Osteoblast (primary cell): ENCODE measurements at places on chromosomes 13 and 19. TPM values are rescaled to one million over a fixed set of nuclear protein-coding genes. Genes with fewer than 3 reads are reported as not detected.

- DNase-seq = no peak
- H3K36me3 ChIP-seq = no peaks in the 10 kb centered on the region
- no peaks in the 10 kb centered on the region for H3K4me1 ChIP-seq
- H3K4me3 ChIP-seq = no peak overlapping the region
- no peaks in the 10 kb centered on the region for H3K27me3 ChIP-seq
Observed at GRCh38 chr13:82747958-82748357, 1134.3 kb downstream of the SLITRK1 start.

GRCh38 chr13:23749288-23749873, 139.8 kb downstream of the MIPEP start:
- no peak for DNase-seq
- H3K4me1 ChIP-seq = peaks cover 51% of the 10 kb centered on the region
- peak overlapping the region; percentile 80 for H3K27ac ChIP-seq
- no peak overlapping the region for H3K4me3 ChIP-seq

DNA sequence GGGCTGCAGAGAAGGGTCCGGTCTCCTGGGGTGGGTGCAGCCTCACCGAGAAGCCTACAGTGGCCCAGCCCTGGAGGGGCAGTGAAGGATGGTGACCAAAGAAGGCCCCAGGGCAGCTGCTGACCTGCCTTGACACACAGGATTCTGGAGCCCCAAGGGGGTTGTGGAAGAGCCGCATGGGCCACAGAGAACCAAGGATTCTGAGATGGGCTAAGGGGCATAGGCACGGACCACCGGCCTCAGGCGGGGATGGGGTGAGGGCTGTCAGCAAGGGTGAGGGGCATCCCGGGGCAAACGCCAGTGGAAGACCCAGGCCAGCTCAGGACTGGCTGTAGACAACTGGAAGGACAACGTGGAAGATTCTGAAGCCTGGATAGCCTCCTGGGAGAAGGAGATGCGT, 151.6 kb downstream of the TEX29 start:
- no peak overlapping the region for H3K4me3 ChIP-seq
- H3K4me1 ChIP-seq = no peaks in the 10 kb centered on the region
- DNase-seq = peak; percentile 17

DNA sequence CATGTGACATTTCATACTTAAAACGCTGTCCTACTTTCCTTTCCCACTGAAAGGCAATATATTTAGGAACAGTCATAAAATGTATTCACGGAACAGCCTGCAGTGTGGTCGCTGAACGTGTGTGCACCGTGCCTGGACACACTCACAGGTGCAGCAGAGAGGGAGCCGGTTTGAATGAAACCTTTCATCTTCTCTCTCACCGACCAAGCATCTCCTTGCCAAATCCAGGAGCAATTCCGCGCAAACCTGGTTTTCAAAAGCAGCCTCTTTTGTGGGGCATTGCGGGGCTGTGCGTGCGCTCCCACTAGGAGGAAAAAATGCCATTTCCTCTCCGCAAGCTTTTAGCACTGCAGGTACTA, 1.0 kb downstream of the DCLK1 start:
- H3K27me3 ChIP-seq = peaks cover 43% of the 10 kb centered on the region
- no peak overlapping the region for H3K27ac ChIP-seq
- no peaks in the 10 kb centered on the region for H3K36me3 ChIP-seq
- DNase-seq = no peak
- H3K4me1 ChIP-seq = peaks cover 10% of the 10 kb centered on the region

DNA sequence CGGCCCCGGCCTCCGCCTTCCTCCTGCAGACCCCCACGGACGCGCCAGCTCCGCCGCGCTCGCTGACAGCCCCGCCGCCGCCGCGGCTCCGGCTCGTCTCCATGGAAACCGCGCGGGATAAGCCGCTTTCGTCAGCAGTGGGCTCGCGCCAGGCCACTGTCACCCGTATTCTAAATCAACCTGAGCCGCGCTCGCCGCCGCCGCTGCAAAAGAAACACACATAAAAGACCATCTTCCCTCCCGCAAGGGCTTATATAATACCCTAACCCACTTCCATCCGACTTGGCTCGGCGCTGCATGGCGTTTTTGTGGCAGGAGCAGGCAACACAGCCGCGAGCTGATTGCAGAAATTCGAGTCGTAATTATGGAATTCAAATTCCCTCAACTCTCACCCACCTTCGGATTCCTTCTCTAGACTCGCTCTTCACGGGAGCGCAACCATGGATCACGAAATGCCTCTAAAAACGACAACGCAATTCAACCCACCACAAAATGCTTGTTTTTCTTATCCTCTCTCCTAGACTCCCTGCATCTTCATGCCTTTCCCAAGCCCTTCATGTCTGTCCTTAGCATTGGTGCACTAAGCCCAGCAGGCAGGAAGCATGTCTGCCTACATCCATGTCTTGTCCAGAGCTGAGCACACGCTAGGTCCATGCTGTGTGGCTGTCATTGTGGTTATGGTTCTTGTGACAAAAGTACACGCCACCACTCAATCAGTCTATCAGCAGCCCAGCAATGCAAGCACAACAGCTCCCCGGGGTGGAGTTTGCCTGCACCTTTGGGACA, at the start of gene AMER2:
Gene AMER2 (minus strand): TSS at position 772 of the 786 bp plus-strand sequence. CDS start 669 bp downstream, at position 103.
- peaks cover 43% of the 10 kb centered on the region for H3K27me3 ChIP-seq
- H3K4me3 ChIP-seq = peak within 1 kb of the TSS; percentile 25
- peak; percentile 65 for DNase-seq
- no peak within 1 kb of the TSS for H3K27ac ChIP-seq

DNA sequence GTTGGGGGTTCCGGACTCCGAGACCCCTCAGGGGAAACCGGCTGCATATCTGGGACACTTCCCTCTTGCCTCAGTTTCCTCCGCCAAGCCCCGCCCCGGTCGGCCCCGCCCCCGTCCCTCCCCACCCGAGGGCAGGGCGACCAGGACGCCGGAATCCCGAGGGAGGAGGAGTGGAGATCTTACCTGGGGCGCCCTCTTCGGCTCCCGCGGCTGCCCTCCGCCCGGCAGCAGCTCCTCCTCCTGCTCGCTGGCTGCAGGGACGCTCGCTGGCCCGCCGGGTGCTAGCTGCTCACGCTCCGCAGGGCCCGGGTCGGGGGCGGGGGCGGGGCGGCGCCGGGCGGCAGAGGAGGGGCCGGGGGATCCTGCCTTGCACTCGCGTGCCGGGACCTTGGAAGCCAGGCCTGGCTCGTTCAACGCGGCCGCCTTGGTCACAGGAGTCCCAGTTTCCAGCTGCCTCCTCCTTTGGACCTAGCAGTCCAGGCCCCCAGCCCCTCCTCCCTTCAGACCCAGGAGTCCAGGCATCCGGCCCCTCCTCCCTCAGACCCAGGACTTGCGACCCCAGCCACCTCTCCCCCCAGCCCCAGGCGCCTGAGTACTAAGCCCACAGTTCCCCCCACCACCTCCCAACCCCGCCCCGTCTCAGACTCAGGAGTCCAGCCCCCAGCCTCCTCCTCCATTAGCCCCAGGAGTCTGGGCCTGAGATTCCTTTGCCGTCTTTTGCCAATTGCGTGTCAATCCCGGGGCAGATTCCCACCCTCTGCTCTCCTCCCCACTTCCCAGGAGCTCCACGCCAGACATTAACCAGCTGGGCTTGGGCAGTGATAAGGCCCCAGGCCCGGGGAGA, at the start of gene NTF4:
Gene NTF4 (minus strand): TSS at position 51 of the 844 bp plus-strand sequence. CDS start 2,821 bp downstream, outside the sequence.
- H3K4me1 ChIP-seq = no peaks in the 10 kb centered on the region
- no peak within 1 kb of the TSS for H3K27ac ChIP-seq
- H3K4me3 ChIP-seq = peak within 1 kb of the TSS; percentile 19
- peaks cover 3% of the 10 kb centered on the region for H3K27me3 ChIP-seq
- peak; percentile 94 for DNase-seq
- H3K36me3 ChIP-seq = no peaks in the 10 kb centered on the region

DNA sequence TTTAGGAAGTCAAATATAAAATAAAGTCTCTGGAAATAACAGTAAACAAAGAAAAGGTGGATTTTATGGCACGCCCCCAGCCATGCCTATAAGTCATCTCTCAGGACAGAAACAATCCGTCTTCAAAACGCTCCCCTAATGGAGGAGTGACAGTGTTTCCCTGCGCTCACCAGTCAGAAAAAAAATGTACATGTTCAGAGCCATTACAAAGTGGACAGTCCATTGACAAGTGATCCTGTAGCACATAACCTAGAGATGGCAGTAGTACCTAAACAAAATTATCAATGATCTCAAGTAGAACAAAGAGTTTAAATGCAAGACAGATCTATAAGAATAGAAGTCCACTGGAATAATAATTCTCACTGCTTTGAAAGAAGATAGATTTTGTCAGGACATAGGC, 891.7 kb upstream of the MIR17HG start:
- no peaks in the 10 kb centered on the region for H3K36me3 ChIP-seq
- DNase-seq = no peak
- no peaks in the 10 kb centered on the region for H3K27me3 ChIP-seq
- no peaks in the 10 kb centered on the region for H3K4me1 ChIP-seq

- peak within 1 kb of the TSS; percentile 85 for H3K4me3 ChIP-seq
- DNase-seq = peak; percentile 93
- peaks cover 19% of the 10 kb centered on the region for H3K4me1 ChIP-seq
- peaks cover 8% of the 10 kb centered on the region for H3K36me3 ChIP-seq
- no peaks in the 10 kb centered on the region for H3K27me3 ChIP-seq
Observed at GRCh38 chr13:32427852-32428580, at the start of gene N4BP2L1. Gene N4BP2L1, minus strand, starts transcription at chr13:32428130. Its CDS starts 48 bp downstream, at chr13:32428082.

DNA sequence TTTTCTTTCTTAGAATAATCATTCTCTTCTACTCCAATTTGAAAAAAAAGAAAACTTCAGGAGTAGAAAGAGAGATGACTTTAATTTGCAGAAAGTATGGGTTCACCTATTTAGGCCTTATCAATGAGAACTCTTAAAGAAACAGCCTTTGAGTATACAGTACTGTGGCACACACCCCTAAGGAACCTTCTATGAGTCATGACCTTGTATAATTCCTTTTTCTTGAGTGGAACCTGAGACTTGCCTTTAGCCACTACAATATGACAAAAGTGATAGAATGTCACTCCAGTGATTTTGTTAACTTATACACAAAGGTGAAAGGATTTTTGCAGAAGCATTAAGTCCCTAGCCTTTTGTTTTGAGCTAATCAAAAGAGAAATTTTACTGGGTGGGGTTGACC, 58.7 kb downstream of the ITGBL1 start:
- DNase-seq = no peak
- H3K27me3 ChIP-seq = no peaks in the 10 kb centered on the region
- peaks cover 11% of the 10 kb centered on the region for H3K36me3 ChIP-seq
- no peak overlapping the region for H3K4me3 ChIP-seq
- H3K27ac ChIP-seq = peak overlapping the region; percentile 24
- peaks cover 21% of the 10 kb centered on the region for H3K4me1 ChIP-seq

GRCh38 chr13:95241321-95241720, 59.9 kb downstream of the ABCC4 start:
- no peaks in the 10 kb centered on the region for H3K27me3 ChIP-seq
- no peaks in the 10 kb centered on the region for H3K4me1 ChIP-seq
- H3K27ac ChIP-seq = no peak overlapping the region
- no peaks in the 10 kb centered on the region for H3K36me3 ChIP-seq
- DNase-seq = no peak

DNA sequence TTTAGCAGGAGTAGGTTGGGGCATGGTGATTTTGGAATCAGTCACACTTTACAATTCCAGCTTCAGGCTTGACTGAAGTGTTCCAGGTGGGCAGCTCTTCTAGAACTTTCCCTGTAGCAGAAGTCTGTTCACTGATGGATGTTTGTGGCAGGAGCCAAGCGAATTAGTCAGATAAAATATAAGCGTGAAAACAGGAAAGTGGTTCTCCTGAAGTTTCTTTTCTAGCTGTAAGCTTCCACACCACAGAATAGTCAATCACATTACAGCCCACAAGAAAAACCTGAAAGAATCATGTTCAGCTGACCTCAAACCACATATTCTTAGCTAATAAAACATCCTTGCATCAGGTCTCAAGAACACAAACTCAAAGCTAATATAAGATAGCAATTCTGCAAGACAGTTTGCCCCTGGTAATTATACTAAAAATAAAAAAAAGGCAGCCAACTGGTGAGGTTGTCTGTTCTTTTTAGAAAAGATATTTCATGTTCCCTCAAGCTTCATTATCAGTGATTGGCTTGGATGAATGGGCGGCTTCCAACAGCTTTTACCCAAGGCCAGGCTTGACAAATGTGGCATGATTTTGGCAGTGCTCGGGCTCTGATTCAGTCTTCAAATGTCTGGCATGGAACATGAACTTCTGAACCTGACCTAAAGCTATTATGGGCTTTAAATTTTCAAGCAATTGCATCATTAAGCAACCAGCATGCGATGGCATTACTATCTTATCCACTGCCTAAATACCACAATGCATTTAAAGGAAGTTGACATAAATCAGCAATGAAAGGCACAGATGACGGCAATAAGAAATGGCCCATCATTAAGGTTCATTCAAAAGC, 136.8 kb downstream of the DCLK1 start:
- H3K4me1 ChIP-seq = peaks cover 30% of the 10 kb centered on the region
- peak overlapping the region; percentile 88 for H3K27ac ChIP-seq
- peak overlapping the region; percentile 21 for H3K4me3 ChIP-seq

DNA sequence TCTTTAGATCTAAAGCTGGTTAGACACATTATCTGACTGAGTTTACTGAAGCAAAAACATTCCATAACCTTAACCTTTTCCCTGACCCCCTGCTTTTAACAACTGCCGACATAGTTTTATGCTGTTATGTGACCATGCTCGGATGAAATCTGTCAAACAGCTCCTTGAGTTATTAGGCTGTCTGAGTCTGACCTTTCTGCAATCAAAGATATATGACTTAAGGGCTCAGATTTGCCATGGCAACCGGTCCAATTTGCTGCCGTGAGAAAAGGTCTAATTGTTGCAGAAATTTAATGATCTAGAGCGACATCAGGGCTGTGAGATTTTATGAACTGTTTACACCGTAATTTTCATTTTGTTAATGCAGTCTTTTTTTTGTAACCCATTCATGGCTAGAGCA, 61.8 kb downstream of the URI1 start:
- no peaks in the 10 kb centered on the region for H3K4me1 ChIP-seq
- no peak overlapping the region for H3K27ac ChIP-seq
- H3K27me3 ChIP-seq = no peaks in the 10 kb centered on the region
- no peak for DNase-seq
- peaks cover 11% of the 10 kb centered on the region for H3K36me3 ChIP-seq

- H3K4me1 ChIP-seq = no peaks in the 10 kb centered on the region
- no peak overlapping the region for H3K4me3 ChIP-seq
- no peak for DNase-seq
- H3K36me3 ChIP-seq = peaks cover 2% of the 10 kb centered on the region
- H3K27me3 ChIP-seq = no peaks in the 10 kb centered on the region
- no peak overlapping the region for H3K27ac ChIP-seq
Observed at GRCh38 chr19:40313229-40313983, 28.3 kb upstream of the AKT2 start.

EXOSC5 gene
- total RNA-seq = 13.3 and 14.5 TPM in 2 replicates

ZGLP1 gene
- total RNA-seq = 0.59 and 0.72 TPM in 2 replicates

SAMD1 gene
- 16.2 and 27.9 TPM in 2 replicates for total RNA-seq

CLEC4G gene
- not detected in 2 replicates for total RNA-seq

CD37 gene
- 0.36 TPM in 1 of 2 replicates, not detected in the other for total RNA-seq

TMED1 gene
- total RNA-seq = 39.2 and 43.1 TPM in 2 replicates

MCOLN1 gene
- total RNA-seq = 16.6 and 21.2 TPM in 2 replicates

GNG7 gene
- total RNA-seq = 0.29 and 0.72 TPM in 2 replicates

GSK3A gene
- 16.2 and 18.1 TPM in 2 replicates for total RNA-seq

CCDC70 gene
- not detected in 2 replicates for total RNA-seq
